ENCODE measurements at places on chromosomes 1 and 21.

DNA sequence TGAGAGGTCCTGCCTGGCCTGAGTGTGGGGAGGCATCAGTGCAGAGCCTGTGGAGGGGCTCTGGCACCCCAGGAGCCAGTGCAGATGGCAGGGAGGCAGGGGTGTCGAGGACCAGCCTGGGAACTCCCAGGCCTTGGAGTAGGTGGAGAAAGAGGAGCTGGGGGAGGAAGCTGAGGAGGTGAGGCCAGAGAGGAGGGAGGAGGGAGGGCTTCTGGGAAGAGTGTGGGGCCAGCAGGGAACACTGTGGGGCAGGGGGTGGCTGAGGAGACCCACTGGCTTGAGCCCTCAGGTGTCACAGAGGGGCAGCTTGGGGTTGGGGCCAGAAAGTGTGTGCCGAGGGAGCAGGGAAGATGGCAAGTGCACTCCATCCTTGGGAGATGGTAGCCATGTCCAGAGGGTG lies 3.8 kb downstream of the COQ8A start:
- DNase-seq = no peak

DNA sequence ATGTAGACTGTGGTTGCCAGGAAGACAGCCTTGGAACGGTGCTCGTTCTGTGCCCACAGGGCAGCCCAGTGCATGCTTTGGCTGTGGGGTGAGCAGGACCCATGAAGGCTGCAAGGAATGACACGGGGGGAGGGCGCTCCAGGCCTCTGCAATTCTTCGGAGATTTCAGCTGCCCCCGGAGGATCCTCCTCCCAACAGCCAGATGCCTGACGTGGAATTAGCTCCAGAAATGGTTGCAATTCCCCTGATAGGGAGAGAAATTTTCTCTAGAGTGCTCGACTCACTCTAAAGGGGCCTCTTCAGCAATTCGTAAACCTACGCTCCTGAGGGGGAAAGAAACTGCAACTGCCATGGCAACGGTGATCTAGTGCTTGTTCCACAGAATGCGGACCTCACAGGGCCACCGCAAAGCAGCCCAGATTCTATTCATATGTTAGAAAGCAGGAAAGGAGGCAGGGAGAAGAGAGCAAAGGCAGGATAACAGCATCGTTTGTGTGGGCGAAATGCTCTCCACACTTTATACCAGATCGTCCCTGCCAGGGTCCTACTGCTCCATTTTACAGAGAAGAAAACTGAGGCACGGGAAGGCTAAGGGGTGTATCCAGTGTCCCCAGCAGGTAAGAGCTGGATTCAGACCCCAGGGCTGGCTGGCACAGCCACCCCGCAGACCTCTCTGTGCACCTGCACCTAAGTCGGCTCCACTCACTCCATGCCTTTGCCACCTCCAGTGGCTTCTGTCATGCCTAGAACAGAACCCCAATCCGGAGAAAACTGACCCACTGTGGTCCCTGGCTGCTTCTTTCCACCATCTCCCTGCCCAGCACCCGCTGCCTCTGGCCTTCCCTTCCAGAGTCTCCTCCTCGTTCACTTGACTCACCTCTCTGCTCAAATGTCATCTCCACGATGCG lies 11.9 kb upstream of the PDE9A start:
- no peak for DNase-seq

- DNase-seq = no peak
These were observed 14.4 kb downstream of the ANP32E start for GRCh38 chr1:150221552-150221951.

- DNase-seq = no peak
These were observed 114.3 kb downstream of the DMRTB1 start for GRCh38 chr1:53573522-53573921.

GRCh38 chr1:166282391-166283137 lies 115.8 kb upstream of the FAM78B start:
- no peak for DNase-seq

GRCh38 chr1:83931658-83932253 lies 67.2 kb downstream of the TTLL7 start:
- DNase-seq = peak; percentile 40

- DNase-seq = no peak
These were observed 9.3 kb downstream of the WNT3A start for GRCh38 chr1:228016181-228016510.

DNA sequence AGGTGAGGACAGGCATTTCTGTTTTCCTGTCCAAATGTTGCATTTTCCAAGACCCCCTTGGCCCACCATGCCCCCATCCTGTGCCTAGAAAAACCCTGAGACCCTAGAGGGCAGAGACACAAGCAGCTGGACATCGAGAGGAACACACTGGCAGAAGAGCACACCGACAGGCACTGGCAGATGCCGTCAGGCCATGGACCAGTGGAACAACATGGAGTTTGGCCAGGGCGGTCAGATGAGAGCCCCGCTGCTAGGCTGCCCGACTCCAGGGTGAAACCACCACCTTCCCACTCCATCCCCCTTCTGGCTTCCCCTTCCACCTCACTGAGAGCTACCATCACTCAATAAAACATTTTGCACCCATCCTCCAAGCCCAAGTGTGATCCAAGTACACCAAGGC lies 438.4 kb downstream of the SIPA1L2 start:
- no peak for DNase-seq

GRCh38 chr1:229396585-229397206 lies 37.2 kb downstream of the ACTA1 start:
- DNase-seq = no peak

GRCh38 chr21:23130308-23130707 lies 2132.1 kb downstream of the NCAM2 start:
- DNase-seq = peak; percentile 8

- no peak for DNase-seq
These were observed 29.3 kb downstream of the NUP133 start for GRCh38 chr1:229478852-229479251.

DNA sequence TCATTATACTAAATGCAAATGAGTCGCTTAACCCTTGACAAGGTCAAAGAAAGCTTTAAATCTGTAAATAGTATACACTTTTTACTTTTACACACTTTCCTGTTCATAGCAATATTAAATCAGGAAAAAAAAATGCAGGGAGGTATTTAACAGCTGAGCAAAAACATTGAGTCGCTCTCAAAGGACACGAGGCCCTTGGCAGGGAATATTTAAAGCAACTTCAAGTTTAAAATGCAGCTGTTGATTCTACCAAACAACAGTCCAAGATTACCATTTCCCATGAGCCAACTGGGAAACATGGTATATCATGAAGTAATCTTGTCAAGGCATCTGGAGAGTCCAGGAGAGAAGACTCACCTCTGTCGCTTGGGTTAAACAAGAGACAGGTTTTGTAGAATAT lies 62.7 kb downstream of the CAPN2 start:
- peak; percentile 30 for DNase-seq

GRCh38 chr1:64650411-64650810 lies 94.5 kb upstream of the RAVER2 start:
- DNase-seq = no peak

GRCh38 chr1:7450838-7451237 lies 320.3 kb upstream of the VAMP3 start:
- no peak for DNase-seq

GRCh38 chr1:78650114-78650660 lies 556 bp downstream of the IFI44 start:
- DNase-seq = no peak

- DNase-seq = no peak
These were observed 201.0 kb upstream of the MAP1LC3C start for GRCh38 chr1:242199776-242200458.

- DNase-seq = no peak
These were observed 21.3 kb downstream of the ALPL start for GRCh38 chr1:21530368-21531016.

- no peak for DNase-seq
These were observed 3.6 kb upstream of the PPP2R5A start for GRCh38 chr1:212281590-212281989.

DNA sequence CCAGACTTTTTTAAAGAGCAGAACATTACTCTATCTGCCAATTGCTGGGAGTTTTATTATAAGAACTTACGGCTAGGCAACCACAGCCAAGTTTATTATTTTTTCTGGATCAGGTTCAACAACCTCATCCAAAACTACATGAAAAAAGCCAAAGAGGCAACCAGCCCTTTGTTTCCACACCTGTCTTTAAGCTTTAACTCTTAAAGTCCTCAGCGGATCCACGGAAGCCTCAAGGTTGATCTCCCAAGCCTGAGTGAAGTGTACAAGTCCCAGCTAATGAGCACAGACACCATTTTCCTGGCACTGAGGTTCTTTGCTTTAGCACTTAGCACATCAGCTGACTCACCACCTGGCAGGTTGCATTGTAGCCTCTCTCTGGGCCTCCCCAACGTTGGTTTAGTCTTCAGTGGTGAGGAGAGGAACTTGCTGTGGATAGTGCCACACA lies 143.1 kb downstream of the TGFBR3 start:
- no peak for DNase-seq

- peak; percentile 7 for DNase-seq
These were observed 98.3 kb downstream of the LYPLAL1 start for GRCh38 chr1:219271818-219272535.

DNA sequence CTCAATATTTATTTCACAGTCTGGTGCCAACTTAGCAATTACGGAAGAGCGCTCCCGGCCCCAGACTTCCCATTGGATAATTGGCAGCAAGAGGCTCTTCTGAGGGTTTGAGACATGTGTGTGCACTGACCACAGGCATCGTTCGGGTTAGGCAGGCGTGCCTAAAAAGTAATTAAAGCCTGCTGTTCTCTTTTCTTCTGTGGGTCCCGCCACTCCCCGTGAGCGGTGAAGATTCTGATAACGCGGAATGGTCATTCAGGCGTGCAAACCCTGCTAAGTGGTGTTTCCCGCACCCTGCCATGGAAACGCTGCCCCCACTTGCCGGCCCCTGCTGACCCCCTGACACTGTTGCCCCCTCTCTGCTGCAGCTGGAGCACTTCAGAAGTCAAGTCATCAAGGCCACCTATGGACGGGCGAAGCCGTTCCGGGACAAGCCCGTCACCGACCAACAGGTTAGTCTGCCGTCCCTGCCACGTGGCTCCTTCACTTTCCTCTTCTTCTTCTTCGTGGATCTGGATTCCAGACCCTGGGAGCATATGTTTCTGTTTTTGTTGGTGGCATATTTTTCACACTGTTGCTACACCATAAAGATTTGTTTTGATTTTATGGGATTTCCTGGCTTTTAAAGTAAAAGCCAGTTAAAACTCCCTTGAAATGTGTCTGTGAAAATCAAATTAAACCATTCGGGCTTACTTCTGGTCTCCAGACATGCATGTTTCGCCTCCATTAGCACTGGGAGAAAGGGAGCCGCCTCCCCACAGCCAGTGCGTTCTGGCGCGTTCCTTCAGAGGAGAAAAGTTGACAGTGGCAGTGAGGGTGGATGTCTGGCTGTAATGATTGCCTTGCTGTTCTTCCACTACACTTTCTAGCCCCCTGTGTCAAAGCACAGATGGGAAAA lies 79.9 kb downstream of the FHAD1 start:
- no peak for DNase-seq

DNA sequence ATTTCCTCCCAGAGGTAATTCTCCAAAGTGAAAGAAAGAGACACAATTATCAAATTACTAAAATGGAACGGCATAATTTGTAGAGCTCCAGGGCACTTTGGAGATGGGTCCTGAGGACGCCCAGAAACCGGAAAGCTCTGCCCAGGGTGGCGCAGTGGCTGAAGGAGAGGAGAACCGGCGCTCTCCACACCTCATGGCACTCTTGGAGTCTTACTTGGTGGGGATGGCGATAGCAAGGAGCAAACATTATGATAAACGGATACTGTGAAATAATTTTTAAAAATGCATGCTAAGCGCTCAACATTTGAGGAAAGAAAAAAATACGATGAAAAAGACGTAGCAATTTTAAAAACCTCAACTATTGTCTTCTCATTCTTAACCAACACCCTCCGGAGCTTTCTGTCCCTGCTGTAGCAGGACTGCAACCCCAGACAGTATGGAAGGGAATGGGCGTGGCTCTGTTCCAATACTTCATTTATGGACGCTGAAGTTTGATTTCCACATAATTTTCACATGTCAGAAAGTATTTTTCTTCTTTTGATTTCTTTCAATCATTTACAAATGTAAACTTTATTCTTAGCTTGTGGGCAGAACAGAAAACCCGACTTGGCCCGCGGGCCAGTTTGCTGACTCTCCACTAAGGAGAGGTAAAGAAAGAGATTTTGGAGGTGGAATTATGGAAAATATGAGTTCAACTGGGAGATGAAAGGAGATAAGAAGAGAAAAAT lies 1.1 kb downstream of the S100A11 start:
- peak; percentile 39 for DNase-seq

- DNase-seq = no peak
These were observed 8.9 kb upstream of the KCNJ15 start for GRCh38 chr21:38247738-38248510.

- no peak for DNase-seq
These were observed 97.2 kb downstream of the ST3GAL3 start for GRCh38 chr1:43804569-43804968.

GRCh38 chr1:63780565-63780964 lies 6.7 kb downstream of the ROR1 start:
- DNase-seq = no peak

GRCh38 chr1:59150577-59151386 lies 146.1 kb upstream of the FGGY start:
- peak; percentile 100 for DNase-seq

DNA sequence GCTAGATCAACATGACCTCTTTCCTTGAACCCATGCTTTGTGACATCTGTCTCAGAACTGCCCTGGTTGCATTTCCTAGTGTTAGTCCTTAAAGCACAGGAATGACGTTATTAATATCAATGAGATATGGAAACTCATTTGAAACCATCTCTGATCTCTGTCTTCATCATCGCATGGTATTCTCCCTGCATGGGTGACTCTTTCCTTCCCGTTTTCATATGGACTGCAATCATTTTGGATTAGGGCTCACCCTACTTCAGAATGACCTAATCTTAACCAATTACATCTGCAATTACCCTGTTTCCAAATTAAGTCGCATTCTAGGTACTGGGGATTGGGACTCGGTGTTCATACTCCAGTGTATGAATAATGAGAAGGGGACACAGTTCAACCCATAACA lies 41.7 kb upstream of the DISC1 start:
- no peak for DNase-seq

DNA sequence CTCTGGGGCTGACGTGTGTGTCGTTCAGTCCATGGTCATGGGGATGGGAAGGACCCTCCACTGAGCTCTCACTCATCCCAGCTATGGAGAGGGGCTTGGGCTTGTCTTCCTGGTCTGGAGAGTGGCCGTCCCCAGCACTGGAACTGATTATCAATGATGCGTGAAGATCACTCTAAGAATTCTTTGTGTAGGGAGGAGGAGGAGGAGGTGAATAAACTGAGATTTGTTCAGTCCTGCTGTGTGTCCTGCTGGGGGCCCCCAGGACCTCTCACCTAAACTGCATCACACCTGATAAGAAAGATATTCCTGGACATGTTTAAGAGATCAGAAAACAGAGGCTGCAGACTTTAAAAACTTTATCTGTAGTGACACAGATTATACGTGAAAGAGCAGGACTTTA lies 21.2 kb downstream of the RHOU start:
- no peak for DNase-seq

- DNase-seq = peak; percentile 75
These were observed 51.0 kb upstream of the BARHL2 start for GRCh38 chr1:90768098-90768497.

DNA sequence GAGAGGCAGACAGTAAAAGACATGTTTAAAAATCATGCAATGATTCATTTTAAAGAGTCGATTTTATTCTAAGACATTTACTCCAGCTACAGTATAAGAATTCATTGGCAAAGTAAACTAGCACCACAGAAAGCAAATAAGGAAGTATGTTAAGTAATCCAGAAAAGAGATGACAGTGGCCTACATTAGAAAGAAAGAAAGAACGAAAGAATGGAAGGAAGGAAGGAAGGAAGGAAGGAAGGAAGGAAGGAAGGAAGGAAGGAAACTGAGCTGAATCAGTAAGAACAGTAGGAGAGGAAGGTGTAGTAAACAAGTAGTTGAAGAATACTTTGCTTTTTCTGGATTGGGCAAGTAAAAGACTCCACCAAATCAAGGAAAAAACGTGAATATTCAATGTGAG lies 62.2 kb downstream of the ZZZ3 start:
- DNase-seq = no peak

All from HT1080 (cell line).